ENCODE measurements at places on chromosomes 3 and 15.

DNA sequence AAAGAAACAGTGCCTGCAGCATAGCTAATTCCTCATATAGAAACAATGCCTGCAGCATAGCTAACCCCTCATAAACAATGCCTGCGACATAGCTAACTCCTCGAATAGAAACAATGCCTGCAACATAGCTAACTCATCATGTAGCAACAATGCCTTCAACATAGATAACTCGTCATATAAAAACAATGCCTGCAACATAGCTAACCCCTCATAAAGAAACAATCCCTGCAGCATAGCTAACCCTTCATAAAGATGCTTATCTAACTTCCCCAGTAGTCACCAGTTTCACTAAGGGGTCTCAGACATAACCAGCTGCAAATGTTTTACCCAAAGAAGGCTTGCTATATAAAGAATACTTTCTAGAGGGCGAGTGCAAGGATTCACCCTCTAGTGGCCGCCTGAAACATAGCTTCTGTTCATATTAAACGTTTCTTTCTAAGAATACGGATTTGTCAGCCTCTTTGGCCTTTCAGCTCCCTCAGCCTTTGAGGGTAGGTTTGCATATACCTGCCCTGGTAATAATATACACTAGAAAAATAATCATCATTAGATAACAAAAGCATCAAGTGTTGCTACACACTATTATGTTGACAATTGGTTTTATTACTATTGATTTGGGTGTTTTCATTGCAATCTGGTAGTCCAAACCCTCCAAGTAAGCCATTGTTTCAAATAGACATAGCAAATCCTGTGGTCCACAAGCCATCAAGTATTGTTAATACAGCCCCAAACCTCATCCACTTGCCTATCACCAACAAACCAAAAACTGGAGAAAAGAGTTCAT, 44.4 kb upstream of the FAN1 start:
- DNase-seq = no peak

DNA sequence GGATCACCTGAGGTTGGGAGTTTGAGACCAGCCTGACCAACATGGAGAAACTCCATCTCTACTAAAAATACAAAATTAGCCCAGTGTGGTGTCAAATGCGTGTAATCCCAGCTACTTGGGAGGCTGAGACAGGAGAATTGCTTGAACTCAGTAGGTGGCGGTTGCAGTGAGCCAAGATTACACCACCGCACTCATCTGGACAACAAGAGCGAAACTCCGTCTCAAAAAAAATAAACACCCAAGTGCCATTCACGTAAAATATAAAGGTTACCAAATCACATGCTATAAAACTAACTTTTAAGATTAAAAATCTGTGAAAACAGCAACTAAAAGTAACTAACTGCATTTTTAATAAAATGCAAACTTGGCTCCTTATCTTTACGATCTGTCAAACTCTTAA, 8.9 kb downstream of the TRIM59 start:
- DNase-seq = no peak

DNA sequence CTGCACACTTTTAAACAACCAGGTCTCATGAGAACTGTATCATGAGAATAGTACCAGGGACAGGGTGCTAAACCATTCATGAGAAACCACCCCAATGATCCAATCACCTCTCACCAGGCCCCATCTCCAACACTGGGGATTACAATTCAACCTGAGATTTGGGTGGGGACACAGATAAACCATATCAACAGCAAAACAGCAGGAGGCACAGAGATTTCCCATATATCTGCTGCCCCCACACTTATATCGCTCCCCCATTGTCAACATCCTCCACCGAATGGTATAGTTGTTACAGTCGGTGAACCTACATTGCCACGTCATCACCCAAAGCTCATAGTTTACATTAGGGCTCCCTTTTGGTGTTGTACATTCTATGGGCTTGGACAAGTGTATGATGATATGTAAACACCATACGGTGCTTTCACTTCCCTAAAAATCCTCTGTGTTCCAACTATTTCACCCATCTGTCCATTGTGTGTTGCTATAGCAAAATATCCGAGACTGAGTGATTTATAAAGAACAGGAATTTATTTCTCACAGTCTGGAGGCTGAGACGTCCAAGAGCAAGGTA, 224.8 kb downstream of the FAM43A start:
- DNase-seq = no peak

GRCh38 chr3:125356140-125357026, 18.7 kb downstream of the ZNF148 start:
- DNase-seq = no peak

DNA sequence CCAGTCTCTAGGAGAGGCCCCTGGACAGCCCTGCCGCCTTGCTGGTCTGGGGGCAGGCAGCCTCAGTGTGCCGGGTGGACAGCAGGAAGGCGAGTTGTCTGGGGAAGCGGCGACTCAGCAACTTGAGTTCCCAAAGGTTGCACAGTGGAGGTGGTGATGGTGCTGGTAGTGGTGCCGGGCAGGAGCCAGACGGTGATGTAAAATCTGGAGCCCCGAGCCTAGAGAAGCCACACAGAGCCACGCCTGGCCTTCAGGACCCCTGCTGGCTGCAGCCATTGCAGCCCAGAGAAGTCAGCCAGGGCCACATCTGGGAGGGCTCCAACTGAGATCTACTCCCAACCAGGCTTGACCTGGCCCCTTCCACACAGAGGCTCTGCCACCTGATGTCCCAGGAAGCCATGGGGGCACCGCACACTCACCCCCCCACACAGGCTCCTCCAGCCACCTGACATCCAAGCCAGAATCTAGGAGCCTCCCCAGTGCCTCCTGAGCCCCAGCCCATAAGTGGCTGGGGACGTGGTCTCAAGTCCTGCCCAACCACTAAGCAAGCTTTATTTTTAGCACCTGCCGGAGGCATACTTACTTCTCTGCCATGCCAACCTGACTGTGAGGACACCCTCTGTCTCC, 8.8 kb downstream of the C3orf22 start:
- no peak for DNase-seq

GRCh38 chr3:120683213-120683612, 1.2 kb upstream of the HGD start:
- DNase-seq = no peak

GRCh38 chr3:57958642-57959422, 49.4 kb upstream of the FLNB start:
- DNase-seq = no peak

GRCh38 chr3:33089515-33089914, 7.4 kb downstream of the GLB1 start:
- DNase-seq = no peak

GRCh38 chr3:61613666-61614065, 52.3 kb downstream of the PTPRG start:
- DNase-seq = no peak
